Peyer's patch (tissue), 4 donors: ENCODE measurements at places on chromosomes 4 and X. TPM values are rescaled to one million over a fixed set of nuclear protein-coding genes. Genes with fewer than 3 reads are reported as not detected.

GRCh38 chr4:110630688-110631402, 8.0 kb upstream of the PITX2 start:
- H3K36me3 ChIP-seq: no peaks in the 10 kb centered on the region
- H3K27ac ChIP-seq: no peak overlapping the region
- no peak for DNase-seq
- no peaks in the 10 kb centered on the region for H3K27me3 ChIP-seq
- no peak overlapping the region for H3K4me3 ChIP-seq

- no peaks in the 10 kb centered on the region for H3K36me3 ChIP-seq
- no peaks in the 10 kb centered on the region for H3K27me3 ChIP-seq
- no peak for DNase-seq
- H3K4me3 ChIP-seq: no peak overlapping the region
- H3K4me1 ChIP-seq: no peaks in the 10 kb centered on the region
Measured at GRCh38 chr4:74667944-74668343, 126.4 kb downstream of the BTC start.

Gene CHRDL1
- 9.4 TPM for total RNA-seq

- no peaks in the 10 kb centered on the region for H3K36me3 ChIP-seq
- no peak for DNase-seq
- no peak overlapping the region for H3K27ac ChIP-seq
- H3K4me3 ChIP-seq: no peak overlapping the region
- H3K27me3 ChIP-seq: no peaks in the 10 kb centered on the region
Measured at GRCh38 chr4:114466299-114466698, 132.3 kb upstream of the UGT8 start.

Gene SLC16A2
- total RNA-seq: 1.5 TPM
